ENCODE measurements at places on chromosomes 3 and 15.

DNA sequence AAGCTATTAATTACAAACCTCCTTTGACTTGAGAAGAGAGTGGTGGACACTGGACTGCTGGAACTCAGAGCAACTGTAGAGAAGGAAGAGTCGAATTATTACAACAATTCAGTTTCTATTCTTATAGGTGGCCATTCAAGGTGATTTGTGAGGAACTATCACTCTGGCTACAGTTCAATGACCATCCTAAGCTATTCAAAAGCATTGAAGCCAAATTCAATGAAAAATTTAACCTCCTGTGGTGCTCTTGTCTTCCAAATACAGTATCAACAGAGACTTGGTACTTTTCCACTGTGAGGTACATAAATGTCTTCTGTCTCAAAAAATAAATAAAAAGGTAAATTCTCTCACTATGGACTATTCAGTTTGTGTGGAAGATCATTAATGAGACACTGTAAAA lies 513.3 kb upstream of the SEMA6D start:
- no peaks in the 10 kb centered on the region for H3K27me3 ChIP-seq
- H3K4me3 ChIP-seq = no peak overlapping the region
- no peak for DNase-seq
- no peak overlapping the region for H3K27ac ChIP-seq
- no peaks in the 10 kb centered on the region for H3K4me1 ChIP-seq

DNA sequence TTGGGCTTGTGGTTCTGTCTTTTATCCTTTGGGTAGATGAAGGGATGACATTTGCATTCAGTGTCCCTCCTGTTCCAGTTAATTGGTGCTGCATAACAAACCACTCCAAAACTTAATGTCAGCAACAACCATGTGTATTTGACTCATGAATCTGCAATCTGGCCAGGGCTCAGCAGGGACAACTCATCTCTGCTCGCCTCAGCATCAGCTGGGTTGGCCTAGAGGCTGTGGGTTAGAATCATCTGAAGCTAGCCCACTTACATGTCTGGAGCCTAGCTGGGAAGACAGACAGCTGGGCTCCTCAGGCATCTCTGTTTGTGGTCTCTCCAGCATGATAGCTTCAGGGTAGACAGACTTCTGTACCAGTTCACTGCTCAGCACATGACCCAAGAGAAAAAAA lies 92.0 kb downstream of the TMEM108 start:
- H3K27me3 ChIP-seq = no peaks in the 10 kb centered on the region
- no peak overlapping the region for H3K27ac ChIP-seq
- DNase-seq = no peak
- H3K4me3 ChIP-seq = no peak overlapping the region
- no peaks in the 10 kb centered on the region for H3K36me3 ChIP-seq

DNA sequence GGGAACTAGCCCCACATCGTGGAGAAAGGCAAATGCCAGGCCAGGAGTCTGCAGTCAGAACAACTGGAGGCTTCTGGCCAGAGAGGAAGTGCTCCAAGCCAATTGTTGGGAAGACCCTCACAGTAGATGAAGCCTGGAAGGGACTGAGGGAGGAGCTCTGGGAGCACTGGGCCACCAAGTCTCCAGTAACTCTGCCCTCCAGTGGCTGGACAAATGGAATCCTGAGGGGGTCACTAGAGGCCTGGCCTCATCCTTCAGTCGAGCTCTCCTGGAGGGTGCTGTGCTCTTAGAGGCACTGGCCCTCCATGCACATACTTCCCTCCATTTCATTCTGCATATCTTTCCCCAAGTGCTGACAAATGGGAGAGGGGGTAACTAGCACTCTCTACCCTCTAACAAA lies 103.0 kb downstream of the MYLK start:
- no peaks in the 10 kb centered on the region for H3K4me1 ChIP-seq
- no peak for DNase-seq
- no peak overlapping the region for H3K27ac ChIP-seq
- H3K4me3 ChIP-seq = no peak overlapping the region
- no peaks in the 10 kb centered on the region for H3K27me3 ChIP-seq

DNA sequence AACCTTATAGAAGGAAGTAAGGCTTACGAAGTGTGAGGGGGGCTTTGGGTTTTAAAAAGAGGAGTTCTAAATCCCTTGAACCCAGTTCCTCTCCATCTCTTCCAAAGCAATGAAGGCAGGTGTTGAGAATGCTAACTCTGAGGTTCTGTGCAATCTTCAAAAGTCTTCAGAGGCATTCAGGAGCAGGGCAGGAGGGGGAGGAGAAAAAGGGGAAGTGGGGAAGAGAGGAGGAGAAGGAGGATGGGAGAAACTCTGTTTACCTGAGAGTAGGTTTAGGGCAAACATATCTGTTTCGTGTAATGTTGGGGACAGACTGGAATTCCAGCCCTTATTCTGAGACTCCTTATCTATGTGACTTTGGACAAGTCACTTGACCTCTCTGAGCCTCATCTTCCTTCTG lies 36.9 kb downstream of the FAM3D start:
- no peaks in the 10 kb centered on the region for H3K36me3 ChIP-seq
- H3K27me3 ChIP-seq = no peaks in the 10 kb centered on the region
- H3K4me3 ChIP-seq = no peak overlapping the region
- no peak for DNase-seq
- H3K27ac ChIP-seq = peak overlapping the region; percentile 13

- no peaks in the 10 kb centered on the region for H3K27me3 ChIP-seq
- DNase-seq = no peak
- H3K4me3 ChIP-seq = no peak overlapping the region
- H3K36me3 ChIP-seq = no peaks in the 10 kb centered on the region
- no peaks in the 10 kb centered on the region for H3K4me1 ChIP-seq
- H3K27ac ChIP-seq = no peak overlapping the region
These were observed 57.1 kb upstream of the STRIT1 start for GRCh38 chr3:155350571-155350970.

GRCh38 chr3:138012526-138012925 lies 2.6 kb downstream of the CLDN18 start:
- H3K36me3 ChIP-seq = no peaks in the 10 kb centered on the region
- no peaks in the 10 kb centered on the region for H3K27me3 ChIP-seq
- H3K4me1 ChIP-seq = no peaks in the 10 kb centered on the region
- H3K4me3 ChIP-seq = no peak overlapping the region
- no peak overlapping the region for H3K27ac ChIP-seq

DNA sequence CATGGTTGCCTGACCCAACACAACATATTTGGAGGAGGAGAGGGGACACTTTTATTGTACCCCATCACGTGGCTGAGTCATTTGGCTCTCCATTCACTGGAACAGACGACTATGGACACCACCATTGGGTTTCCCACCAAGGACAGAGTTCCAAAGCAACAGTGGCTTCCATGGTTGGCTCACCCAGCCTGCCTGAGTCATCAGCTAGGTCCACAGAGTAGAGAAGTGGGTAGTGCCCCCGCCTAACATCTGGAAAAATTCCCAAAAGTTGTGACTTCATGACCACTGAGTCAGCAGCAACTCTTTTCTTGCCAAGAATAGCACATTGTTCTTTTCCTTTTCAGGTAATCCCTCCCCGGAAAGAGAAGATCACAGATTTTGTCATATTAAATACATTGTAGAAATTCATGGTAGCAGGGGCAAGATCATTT lies 3.0 kb upstream of the PPP1R2 start:
- peak overlapping the region; percentile 29 for H3K27ac ChIP-seq
- H3K4me3 ChIP-seq = no peak overlapping the region
- H3K27me3 ChIP-seq = no peaks in the 10 kb centered on the region
- H3K36me3 ChIP-seq = no peaks in the 10 kb centered on the region
- H3K4me1 ChIP-seq = peaks cover 7% of the 10 kb centered on the region

DNA sequence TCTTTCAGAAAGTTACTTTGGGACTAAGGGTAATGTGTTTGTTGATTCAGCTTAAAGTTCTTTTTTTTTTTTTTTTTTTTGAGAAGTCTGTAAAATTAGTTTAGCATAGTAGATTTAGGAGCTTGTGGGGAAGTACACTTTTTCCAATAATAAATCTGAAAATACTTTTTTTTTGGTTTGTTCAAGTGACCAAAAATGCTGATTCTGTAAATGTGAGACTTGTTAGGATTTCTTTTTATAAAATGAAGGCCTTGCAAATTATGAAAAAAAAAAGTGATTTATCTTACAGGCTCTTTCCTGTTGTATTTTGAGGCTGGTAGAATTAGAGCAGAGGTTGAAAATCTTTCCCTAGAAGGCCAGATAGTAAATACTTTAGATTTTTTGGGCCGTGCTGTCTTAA lies 7.6 kb downstream of the OXNAD1 start:
- H3K27ac ChIP-seq = no peak overlapping the region
- no peaks in the 10 kb centered on the region for H3K36me3 ChIP-seq
- DNase-seq = no peak
- H3K4me3 ChIP-seq = no peak overlapping the region
- H3K4me1 ChIP-seq = peaks cover 2% of the 10 kb centered on the region
- H3K27me3 ChIP-seq = no peaks in the 10 kb centered on the region

GRCh38 chr3:171883257-171883892 lies 40.2 kb downstream of the TMEM212 start:
- peaks cover 4% of the 10 kb centered on the region for H3K4me1 ChIP-seq
- H3K36me3 ChIP-seq = no peaks in the 10 kb centered on the region
- H3K27ac ChIP-seq = no peak overlapping the region
- no peak overlapping the region for H3K4me3 ChIP-seq
- no peaks in the 10 kb centered on the region for H3K27me3 ChIP-seq

DNA sequence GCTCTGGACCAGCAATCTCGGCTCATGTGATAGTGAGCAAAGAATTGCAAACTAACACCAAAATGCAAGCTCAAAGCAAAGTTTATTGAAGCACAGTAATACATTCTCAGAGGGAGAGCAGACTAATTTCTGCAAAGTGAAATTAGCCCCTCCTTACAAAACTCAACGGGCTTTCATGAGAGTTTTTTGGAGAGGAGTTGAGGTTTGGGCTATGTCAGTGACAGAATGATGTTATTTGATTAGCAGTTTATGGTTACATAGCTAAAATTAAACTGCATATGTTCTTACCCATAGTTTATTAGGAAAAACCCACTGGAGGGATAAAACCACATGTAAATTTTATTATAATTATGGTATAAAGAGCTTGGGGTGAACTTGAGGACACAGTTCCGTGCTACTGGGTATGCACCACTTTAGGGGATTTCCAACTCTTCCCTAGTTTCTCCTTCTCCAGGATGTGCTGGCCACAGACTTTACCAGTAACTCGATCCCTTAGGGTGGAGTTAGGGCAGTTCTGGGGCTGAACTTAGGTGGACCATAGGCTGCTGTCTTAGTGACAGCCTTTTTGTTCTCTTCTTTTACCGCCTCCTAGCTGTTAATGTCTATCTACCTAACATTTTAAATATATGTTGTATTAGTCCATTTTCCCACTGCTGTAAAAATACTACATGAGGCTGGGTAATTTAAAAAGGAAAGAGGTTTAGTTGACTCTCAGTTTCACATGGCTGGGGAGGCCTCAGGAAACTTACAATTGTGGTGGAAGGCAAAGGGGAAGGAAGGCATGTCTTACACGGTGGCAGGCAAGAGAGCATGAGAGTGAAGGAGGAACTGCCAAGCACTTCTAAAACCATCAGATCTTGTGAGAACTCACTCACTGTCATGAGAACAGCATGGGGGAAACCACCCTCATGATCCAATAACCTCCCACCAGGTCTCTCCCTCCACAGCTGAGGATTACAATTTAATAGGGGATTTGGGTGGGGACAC lies 8.9 kb upstream of the AADACL2 start:
- no peaks in the 10 kb centered on the region for H3K27me3 ChIP-seq
- H3K4me1 ChIP-seq = no peaks in the 10 kb centered on the region
- no peak overlapping the region for H3K27ac ChIP-seq
- no peak overlapping the region for H3K4me3 ChIP-seq

DNA sequence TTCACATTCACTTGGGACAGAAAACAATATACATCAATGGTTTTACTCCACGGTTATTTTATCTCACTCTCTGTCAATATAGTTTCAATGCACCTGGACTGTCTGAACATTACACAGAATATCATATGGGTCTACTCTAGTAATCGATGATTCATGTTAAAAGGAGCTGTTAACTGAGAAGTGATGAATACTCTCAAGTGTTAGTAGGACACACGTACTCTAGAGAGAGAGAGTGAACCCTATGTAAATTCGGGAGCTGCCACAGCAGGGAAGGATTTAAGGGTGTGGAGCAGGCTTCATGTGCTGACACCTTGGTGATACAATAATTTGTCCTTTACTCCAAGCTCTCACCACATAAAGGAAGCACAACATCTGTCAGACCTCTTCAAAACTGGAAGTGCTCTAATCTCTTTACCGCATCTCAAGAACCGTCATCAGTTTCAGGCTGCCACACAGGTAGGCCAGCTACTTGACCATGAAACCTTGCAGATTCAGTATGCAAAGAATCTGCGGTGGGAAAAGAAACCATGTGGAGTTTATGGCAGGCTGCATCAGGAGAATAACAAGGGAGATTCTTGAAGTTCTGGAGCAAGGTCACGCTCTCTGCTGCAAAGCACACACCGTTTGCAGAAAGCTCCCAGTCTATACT lies 199.2 kb upstream of the TMC3 start:
- no peak overlapping the region for H3K27ac ChIP-seq
- H3K36me3 ChIP-seq = no peaks in the 10 kb centered on the region
- DNase-seq = no peak
- no peaks in the 10 kb centered on the region for H3K4me1 ChIP-seq
- H3K27me3 ChIP-seq = no peaks in the 10 kb centered on the region

- H3K27me3 ChIP-seq = no peaks in the 10 kb centered on the region
- no peak overlapping the region for H3K27ac ChIP-seq
- peaks cover 7% of the 10 kb centered on the region for H3K4me1 ChIP-seq
These were observed 43.8 kb upstream of the SLC6A6 start for GRCh38 chr3:14358426-14359211.

- no peak overlapping the region for H3K4me3 ChIP-seq
- H3K36me3 ChIP-seq = no peaks in the 10 kb centered on the region
- H3K4me1 ChIP-seq = peaks cover 2% of the 10 kb centered on the region
- no peaks in the 10 kb centered on the region for H3K27me3 ChIP-seq
- H3K27ac ChIP-seq = no peak overlapping the region
These were observed 293.3 kb upstream of the TBL1XR1 start for GRCh38 chr3:177490626-177491025.

DNA sequence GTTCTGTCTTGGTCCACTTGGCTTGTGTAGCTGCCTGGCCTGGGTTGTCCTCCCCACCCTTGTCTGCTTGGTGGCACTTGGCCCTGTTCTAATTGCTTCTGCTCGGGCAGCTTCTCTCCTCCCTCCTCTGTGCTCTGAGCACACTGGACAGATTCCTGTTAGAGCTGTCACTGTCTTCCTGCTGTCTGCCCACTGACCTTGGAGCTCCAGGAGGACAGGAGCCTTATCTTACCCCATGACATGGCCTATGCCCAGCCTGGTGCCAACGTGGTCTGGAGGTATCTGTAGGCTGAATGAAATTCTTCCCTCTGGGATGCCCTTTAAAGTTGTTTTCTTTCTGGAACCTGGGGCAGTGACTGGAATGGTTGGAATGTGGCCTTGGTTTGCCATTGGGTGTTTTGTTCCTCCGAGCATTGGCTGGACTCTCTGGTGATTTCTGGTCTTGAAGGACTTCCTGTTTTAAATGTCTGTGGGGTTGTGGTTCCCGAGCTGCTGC lies 94.1 kb downstream of the FAM43A start:
- peaks cover 4% of the 10 kb centered on the region for H3K4me1 ChIP-seq
- H3K27me3 ChIP-seq = no peaks in the 10 kb centered on the region
- no peak for DNase-seq
- no peak overlapping the region for H3K27ac ChIP-seq

- H3K27ac ChIP-seq = peak overlapping the region; percentile 28
- H3K36me3 ChIP-seq = no peaks in the 10 kb centered on the region
- H3K27me3 ChIP-seq = peaks cover 10% of the 10 kb centered on the region
- H3K4me1 ChIP-seq = peaks cover 19% of the 10 kb centered on the region
These were observed 3.9 kb downstream of the GATA2 start for GRCh38 chr3:128488991-128489673.

GRCh38 chr15:82566690-82567089 lies 26.4 kb upstream of the RPS17 start:
- no peaks in the 10 kb centered on the region for H3K4me1 ChIP-seq
- no peak overlapping the region for H3K27ac ChIP-seq
- DNase-seq = no peak
- H3K27me3 ChIP-seq = no peaks in the 10 kb centered on the region
- H3K36me3 ChIP-seq = no peaks in the 10 kb centered on the region

GRCh38 chr3:100745617-100746016 lies 36.3 kb downstream of the TFG start:
- no peaks in the 10 kb centered on the region for H3K27me3 ChIP-seq
- H3K27ac ChIP-seq = no peak overlapping the region
- no peak overlapping the region for H3K4me3 ChIP-seq
- DNase-seq = no peak
